NCI-H446 (cell line): ENCODE measurements at places on chromosomes 3 and 15.

GRCh38 chr3:48709051-48709461 is 8.0 kb downstream of the IP6K2 start:
- peak; percentile 10 for DNase-seq

GRCh38 chr3:128683957-128684356 is 33.3 kb upstream of the RPN1 start:
- DNase-seq = no peak

DNA sequence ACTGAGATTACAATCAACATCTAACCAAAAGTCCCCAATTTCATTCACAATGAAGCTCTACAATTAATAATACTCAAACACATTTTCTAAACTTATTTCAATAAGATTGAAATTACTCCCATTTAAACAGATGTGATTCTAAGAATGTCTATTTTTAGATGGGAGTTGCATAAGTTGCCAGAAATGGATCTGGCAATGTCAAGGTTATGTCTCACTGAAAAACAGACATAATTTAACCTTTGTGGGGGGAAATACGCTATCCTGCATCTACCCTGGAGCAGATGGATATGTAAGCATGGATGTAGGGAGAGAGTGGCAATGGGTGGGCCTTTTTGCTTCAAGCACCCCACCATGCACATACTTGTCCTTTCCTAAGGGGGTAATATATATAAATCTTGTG is 6.7 kb upstream of the EIF1B start:
- no peak for DNase-seq

GRCh38 chr15:39376371-39376909 is 204.4 kb upstream of the THBS1 start:
- DNase-seq = no peak

DNA sequence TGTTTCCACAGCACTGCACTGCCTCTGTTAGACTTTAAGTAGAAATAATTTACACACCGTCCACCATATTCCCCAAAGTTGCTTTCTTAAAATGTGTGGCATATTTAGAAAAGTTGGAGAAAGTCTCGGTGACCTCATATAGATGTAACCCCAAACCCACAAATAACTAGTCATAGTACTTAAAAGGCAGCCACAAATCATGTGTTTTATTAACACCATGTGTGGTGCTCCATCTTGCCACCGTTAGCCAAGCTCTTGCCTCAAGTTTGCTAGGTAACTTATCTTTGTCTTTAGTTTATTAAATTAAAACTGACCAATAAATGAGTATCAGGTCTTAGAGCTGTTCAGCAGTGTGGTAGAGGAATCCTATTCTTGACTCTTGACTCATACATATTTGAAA is 257.9 kb downstream of the UBE2E2 start:
- no peak for DNase-seq

- no peak for DNase-seq
Observed at GRCh38 chr15:38220606-38221273, 31.9 kb upstream of the SPRED1 start.

GRCh38 chr15:71199384-71200351 is 84.4 kb downstream of the THSD4 start:
- DNase-seq = no peak

DNA sequence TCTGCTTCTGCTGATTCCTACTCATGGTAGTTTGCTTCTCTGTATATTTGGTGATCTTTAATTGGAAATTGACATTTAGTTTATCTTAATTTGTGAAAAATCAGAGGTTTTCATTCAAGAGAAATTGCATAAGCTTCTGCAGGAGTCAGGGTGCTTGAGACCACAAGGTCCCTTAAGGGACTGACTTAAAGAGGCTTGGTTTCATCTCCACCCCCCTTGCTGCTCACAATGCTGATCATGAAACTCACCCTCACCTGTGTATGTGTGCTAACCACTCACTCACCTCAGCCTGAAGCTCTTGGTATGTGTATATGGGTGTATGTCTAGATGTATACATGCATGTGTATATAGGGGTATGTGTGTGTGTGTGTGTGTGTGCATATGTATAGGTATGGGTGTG is 11.4 kb downstream of the PGPEP1L start:
- DNase-seq = no peak

- no peak for DNase-seq
Observed at GRCh38 chr3:25043749-25044148, 384.3 kb upstream of the RARB start.

DNA sequence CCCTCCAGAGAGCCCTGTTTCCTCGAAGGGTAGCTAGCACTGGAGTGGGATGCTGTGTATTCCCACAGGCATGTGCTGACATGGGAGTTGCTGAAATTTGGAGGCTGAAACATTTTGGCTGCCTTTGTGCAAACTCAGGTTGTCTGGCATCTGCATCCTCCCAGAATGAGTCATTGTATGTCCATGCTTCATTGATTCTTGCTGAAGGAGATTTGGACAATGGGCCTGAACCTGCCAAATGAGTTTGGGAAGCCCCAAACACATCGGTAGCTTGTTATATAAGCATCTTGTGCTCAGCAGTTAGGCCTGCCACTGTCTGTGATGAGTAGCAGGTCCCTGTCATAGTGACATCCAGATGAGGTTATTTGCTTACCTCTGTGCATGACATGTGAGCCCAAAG is 160.0 kb downstream of the IL5RA start:
- DNase-seq = no peak

- DNase-seq = no peak
Observed at GRCh38 chr3:71072986-71073385, 510.5 kb downstream of the FOXP1 start.
